ENCODE measurements at places on chromosomes 5 and 9.

- DNase-seq = no peak
Observed at GRCh38 chr9:106875529-106875928, 12.6 kb downstream of the ZNF462 start.

DNA sequence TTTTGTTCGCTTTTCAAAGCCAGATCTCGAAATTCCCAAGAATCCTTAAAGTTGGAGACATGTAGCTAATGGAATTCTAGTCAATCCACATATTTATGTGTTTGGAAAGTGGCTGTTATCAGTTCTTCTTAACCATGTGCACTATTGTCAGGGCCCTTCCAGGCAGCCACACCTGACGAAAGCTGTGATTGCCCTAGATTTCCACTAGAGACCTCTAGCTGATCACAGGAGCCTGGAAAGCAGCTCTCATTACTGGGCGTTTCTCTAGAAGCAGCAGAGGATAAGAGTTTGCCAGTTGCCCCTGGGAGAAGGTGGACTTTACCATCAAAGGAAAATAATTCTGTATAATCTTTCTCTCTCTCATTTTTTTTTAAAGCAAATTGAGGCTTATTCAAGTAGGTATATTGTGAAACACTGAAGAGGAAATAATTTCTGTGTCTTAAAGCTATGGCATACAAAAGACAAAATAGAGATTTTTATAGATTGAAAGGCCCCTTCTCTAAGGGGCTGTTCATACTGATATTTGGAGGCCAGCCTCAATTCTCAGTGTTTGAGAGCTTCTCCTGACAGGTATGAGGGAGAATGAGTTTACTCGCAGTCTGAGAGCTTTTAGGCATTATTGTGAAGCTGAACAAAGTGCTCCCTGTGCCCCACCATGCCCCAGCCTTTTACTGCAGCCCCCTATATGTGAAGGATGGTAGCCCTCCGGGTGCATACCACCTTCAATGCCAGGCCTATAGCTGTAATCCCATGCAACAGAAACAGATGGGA, 405.4 kb upstream of the ACTBL2 start:
- DNase-seq = peak; percentile 32

DNA sequence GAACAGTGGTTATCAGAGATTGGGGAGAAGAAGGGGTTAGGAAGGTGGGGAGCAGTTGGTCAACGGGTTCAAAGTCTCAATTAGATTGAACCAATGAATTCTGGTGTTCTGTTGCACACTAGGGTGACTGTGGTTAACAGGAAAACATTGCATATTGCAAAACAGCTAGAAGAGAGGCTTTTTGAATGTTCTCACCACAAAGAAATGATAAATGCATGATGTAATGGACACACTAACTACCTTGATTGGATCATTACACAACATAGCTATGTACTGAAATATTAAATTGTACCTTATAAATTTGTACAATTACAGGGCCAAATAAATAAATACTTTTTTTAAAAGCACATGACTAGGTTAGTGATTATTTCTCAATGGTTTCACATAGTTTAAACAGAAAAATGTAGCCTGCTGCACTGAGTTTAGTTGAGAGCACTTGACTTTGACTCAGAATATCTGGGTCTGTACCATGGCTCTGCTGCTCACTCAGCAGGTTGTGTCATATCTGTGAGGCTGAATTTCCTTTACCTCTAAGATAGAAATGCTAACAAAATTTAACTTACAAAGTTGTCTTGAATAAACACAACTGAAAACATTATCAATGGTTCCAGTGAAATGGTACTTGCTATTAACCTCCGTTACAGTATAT, 30.4 kb downstream of the NUDT12 start:
- no peak for DNase-seq

- DNase-seq = no peak
Observed at GRCh38 chr9:79215821-79216220, 355.9 kb upstream of the TLE4 start.

GRCh38 chr9:117718085-117718484, 13.9 kb downstream of the TLR4 start:
- no peak for DNase-seq

DNA sequence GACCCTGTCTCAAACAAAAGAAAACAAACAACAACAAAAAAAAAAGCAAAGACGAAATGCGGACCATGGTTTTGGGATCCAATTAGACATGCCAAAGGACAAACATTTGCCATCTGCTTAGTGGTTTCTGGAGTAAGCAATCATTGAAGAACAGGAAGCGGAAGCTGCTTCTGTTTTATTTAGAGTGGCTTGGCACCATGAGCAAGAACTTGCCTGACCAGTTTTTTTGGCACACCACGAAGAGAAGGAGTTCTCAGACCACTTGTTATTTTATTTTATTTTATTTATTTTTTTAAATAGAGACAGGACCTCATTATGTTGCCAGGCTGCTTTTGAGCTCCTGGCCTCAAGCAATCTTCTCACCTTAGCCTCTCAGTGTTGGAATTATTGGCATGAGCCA, 17.0 kb downstream of the BTF3 start:
- DNase-seq = peak; percentile 67

DNA sequence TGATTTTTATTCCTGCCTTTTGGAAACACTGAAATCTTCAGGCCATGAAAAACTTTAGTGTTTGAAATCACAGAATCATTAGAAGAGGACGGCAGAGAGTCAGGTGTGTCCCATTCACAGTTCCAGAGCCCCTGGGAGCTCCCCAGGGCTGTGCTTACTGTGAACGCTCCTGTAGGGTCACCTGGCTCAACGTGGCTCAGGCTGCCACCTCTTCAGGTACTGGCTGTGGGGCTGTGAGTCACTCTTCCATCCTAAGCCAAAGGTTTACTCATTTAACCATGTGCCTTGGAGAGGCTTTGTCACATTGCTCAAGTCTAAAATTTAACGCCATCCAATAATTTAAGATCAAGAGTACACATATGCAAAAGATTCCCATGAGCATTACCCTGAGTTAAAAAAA, 50.2 kb upstream of the FSTL4 start:
- DNase-seq = no peak

DNA sequence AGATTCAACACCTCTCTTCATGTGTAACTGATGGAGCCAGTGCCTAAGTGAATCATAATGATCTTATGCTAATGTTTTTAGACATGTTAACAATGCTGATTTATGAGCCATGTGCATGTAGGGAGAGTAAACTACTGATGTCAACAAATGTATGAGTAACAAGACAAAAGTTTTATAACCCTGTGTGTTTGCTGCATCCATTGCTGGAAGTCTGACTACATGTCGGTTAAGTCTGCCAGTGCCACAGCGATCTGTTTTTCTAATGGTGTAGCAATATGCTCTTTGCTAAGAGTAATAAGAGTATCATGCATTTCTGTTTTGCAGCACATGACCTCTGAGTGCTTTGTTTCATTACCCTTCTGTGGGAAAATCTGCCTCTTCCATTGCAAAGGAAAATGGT, 26.4 kb upstream of the TMOD1 start:
- DNase-seq = no peak

- DNase-seq = no peak
Observed at GRCh38 chr9:86974421-86974820, 27.1 kb upstream of the GAS1 start.

DNA sequence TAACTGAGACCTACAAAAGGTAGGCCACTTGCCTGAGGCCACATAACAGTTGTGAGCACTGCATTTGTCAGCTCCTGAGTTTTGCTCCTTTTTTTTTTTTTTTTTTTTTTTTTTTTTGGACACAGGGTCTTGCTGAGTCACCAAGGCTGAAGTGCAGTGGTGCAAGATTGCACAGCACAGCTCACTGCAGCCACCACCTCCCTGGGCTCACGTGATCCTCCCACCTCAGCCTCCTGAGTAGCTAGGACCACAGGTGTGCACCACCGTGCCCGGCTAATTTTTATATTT, 37.1 kb downstream of the LAMC3 start:
- no peak for DNase-seq

- DNase-seq = no peak
Observed at GRCh38 chr5:178496642-178497041, 93.6 kb downstream of the COL23A1 start.

DNA sequence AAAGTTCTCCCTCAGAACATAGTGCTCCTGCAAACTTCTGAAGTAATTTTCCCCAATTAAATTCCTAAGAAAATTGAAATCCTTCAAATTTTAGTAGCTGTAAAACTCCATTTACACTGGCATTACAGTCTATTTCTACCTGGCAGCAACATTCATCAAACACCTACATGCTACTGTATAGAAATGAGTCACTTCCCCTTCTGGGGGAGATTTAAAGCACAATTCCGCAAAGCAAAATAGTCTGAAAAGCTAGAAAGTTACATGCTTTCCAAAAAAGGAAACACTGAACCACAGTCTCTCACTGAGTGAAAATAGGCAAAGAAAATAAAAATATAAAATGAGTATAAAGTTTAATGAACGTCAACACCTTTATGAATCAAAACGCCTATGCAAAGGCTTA, 43.3 kb downstream of the MCTP1 start:
- no peak for DNase-seq

GRCh38 chr9:132031467-132032237, 48.0 kb downstream of the MED27 start:
- no peak for DNase-seq

GRCh38 chr9:99071313-99072039, 33.4 kb upstream of the TGFBR1 start:
- no peak for DNase-seq

- no peak for DNase-seq
Observed at GRCh38 chr9:113955076-113955752, 79.1 kb downstream of the ZNF618 start.

DNA sequence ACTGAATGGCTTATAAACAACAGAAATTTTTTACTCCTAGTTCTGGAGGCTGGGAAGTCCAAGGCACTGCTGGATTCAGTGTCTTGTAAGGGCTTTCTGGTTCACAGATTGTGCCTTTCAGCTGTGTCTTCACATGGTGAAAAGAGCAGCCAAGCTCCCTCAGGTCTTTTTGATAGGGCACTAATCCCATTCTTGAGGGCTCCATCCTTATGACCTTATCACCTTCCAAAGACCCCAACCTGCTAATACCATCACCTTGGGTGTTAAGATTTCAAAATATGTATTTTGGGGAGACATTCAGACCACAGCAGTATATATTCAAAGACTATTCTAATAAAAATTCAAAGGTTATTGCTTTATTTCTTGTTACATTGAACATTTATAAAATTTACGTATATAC, 16.5 kb upstream of the POC5 start:
- no peak for DNase-seq

GRCh38 chr5:9054821-9055589, 490.9 kb downstream of the SEMA5A start:
- no peak for DNase-seq

DNA sequence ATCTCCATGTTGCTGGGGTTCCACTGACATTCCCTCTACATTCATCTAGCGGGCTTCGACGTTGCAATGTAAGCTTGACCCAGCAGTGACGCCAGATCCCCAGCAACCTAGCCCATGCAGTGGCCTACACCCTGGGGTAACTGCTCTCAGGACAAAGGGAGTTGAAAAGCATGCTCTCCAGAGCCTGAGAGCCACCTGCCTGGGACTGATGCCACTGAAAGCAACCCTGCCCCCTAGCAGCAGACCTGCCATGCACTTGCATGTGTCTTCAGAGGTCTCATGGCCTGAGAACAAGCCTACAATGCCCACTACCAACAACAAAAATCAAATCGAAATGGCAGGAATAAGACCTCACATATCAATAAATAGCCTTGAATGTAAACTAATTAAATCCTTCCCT, 330.3 kb downstream of the TRIM36 start:
- no peak for DNase-seq

DNA sequence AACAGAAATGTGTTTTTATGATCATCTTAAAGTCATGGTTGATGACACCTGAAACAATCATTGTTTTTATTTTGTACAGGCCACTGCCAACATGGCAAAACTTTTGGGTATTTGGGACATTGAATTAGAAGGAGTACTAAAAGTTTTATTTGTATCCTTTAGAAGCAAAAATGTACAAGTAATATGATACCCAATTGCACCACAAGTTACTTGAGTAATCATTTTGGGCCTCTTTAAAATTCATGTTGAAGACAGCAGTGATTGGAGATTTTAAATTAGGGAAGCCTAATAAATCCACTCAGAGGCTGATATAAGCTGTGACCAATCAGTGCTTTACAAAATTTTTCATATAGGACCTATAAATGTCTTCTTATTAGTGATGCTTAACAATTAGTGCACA, 212.9 kb downstream of the MARCHF11 start:
- no peak for DNase-seq

DNA sequence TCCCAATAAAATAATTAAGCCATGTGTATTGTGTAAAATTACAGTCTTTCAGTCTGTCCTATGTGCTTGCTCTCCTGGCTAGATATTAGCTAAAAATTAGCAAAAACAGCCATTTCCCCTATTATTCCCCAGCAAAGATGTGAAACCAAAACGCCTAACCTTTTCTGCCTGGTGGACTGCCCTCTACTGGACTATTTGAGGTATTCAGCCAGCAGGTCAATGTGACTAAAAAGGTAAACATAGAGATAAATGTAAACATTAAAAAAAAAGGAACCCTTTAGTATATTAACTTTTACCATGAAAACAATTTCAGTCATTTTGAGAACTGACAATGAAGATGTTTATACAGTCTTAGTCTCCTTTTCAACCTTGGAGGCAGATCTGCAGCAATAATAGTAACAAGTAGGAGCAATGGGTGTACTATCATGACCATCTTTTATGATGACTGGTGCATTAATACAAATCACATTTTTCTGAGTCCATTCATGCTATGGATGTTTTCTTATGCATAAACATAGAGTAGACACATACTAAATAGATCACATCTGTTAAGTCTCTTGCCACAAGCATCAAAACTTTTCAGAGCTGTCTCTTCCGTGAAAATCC, 10.1 kb downstream of the ATG12 start:
- DNase-seq = no peak

- DNase-seq = no peak
Observed at GRCh38 chr9:86308687-86309086, 26.3 kb upstream of the ISCA1 start.

DNA sequence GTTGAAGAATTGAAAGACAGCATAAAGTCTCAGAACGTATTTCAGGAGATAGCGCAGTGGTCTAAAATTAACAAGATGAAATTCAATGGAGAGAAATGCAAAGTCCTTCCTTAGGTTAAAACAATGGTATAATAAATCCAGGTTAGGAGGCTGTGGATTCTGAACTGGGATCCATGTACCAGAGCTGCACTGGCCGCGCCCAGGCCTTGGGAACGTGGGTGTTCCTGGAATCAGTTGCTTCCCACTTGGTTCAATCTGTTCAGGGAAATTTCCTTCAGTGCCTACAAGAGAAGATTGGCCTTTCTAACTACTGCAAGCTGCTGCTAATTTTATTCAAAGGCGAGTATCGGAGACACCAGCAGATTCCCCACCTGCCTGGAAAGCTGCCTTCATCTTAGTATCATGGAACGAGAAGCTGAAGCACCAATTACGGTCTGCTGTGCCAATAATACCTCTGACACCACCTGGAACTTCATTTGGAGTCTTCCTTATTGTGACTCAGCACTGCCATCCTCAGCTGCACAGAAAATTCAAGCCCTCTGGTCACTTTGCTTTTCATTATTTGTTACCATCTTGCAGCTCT, 14.3 kb upstream of the CTNND2 start:
- no peak for DNase-seq

- DNase-seq = no peak
Observed at GRCh38 chr9:88173378-88173999, 35.2 kb upstream of the SPATA31C2 start.

All from NCI-H2081 treated with DMSO at 0.1 percent for 48 hours (cell line).